Stimulated activated CD8-positive, alpha-beta memory T cell treated with anti-CD3 and anti-CD28 coated beads, Interleukin-7, amount 100 ng/mL, for 24 hours (primary cell): ENCODE measurements at places on chromosomes 12 and 14.

DNA sequence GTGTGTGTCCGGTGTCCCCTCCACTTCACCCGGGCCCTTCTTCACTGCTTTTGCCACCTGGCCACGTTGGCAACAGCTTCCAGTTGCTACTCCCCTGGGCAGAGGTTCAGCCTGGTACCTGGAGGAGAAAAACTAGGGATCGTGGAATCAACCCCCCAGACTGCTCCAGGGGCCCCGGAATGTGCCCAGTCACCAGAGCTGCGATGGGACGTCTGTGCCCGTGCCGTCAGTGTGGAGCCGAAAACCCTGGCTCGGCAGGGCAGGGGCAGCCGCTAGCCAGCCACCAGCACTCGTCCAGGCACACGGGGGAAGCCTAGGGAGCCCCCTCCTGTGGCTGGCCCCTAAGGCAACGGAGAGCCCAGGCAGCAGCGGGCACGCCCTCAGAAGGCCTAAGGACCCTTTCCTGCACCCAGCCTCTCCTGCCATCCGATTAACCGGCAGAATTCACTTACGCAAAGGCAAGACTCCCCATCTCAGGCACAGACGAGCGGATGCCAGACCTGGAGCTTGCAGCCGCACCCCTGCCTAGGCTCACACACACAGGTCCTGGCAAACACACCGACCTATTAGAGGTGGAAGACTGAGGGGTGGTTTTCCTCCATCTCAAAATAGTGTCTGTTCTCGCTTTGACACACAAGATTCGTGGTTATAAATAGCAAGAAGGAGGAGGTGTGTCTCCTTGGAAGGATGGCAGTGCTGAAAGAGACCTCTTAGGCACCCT is 62.6 kb downstream of the FBXL14 start:
- DNase-seq = no peak

- no peak for DNase-seq
Measured at GRCh38 chr12:59131462-59131861, 211.2 kb upstream of the LRIG3 start.

DNA sequence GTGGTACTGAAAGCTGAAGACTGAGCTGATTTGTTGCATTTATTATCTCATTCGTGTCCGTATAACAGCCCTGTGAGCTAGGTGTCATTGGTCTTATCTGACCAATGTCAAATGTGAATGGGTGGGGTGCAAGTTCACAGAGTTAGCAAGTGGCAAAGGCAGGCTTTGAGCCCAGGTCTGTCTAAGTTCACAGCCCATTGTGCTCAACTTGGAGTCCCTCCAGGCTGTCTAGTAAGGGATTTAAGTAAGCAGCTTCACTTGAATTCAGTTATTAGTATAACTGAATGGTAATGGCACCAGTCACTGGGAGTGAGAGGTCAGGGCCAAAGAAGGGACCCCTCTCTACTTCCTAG is 8.5 kb downstream of the C1S start:
- DNase-seq = no peak

- DNase-seq = no peak
Measured at GRCh38 chr12:119684711-119685369, 16.9 kb downstream of the PRKAB1 start.

GRCh38 chr14:103749860-103750259 is 34.2 kb downstream of the ZFYVE21 start:
- DNase-seq = no peak

GRCh38 chr14:60233251-60233650 is 15.8 kb upstream of the PPM1A start:
- no peak for DNase-seq

GRCh38 chr12:12936983-12937491 is 14.9 kb downstream of the GPRC5D start:
- no peak for DNase-seq

DNA sequence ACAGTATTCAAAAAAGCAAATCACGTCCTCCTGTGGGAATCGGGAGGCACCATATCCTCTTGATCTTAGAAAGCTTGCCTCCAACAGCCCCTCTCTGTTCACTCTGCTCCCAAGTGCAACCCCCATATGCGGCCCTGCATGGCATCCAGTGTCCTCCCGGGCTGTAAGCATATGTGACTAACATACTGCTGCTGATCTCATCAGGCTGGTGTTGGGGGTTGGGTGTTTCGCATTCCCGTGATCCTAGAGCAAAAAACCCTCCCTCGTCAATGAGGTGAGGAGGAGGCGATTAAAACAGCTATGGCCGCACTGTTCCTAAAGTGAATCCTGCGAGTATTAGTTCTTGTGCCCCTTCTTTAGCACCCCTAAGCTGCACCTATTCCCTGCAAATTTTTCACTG is 28.1 kb upstream of the PPM1A start:
- DNase-seq = no peak

DNA sequence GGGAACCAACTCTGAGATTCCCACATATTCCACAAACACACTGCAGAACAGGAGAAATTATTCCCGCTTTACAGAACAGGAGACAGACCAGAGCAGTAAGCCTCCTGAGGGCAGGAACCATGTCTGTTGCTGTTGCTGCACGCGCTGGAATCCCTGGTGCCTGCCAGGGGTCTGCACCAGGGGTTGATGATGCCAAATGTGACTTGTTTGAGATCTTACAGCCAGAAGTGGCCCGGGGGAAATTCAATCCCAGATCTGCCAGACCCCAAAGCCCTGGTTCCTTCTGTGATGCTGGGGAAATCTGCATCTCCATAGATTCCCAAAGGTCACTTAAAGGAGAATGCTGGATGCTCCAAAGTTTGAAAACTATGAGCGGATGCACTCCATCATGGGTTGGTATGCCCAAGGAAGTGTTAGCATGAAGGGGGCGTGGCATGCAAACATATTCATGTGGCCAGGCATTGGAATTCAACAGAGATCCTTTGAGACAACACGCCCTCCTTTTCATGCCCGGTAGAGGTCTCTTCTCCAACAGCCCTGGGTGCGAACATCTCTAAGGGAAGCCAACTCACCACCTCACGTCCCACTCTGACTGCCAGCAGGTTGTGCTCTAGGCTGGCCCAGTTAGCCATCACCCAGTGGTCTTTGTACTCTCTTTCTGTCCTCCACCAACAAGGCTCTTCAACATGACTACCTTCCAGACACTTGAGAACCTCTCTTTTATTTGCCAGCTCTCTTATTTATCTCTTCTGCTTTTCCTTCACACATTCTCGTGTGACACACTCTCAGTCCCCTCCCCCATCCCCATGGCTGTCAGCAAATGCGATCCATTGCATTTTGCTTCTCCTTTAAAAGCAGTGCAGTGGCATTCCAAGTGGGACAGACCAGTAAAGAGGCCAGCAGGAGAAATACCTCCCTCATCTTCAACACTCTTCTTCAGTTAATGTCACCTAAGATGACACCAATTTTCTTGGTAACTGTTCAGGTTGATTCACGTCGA is 131.3 kb downstream of the ZFP36L1 start:
- DNase-seq = no peak

DNA sequence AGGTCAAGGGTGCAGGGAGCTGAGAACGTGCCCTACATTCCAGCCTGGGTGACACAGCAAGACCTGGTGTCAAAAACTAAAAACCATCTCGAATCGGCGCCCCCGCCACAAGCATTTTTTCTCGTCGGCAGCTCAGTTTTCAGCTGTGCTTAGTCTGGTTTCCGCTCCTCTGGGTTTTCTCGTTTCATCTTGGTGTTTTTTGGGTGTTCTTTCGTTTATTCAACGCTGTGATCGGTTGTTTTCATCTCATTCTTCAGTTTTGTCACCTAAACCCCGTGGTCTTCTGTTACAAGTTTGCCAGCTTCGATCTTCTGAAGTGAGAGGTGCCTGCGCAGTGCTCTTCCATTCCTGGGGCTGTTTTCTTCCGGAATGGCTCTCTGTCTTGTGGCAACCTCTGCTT is 41.4 kb downstream of the NOC4L start:
- no peak for DNase-seq

GRCh38 chr12:105820429-105821125 is 318.2 kb downstream of the NUAK1 start:
- DNase-seq = no peak

DNA sequence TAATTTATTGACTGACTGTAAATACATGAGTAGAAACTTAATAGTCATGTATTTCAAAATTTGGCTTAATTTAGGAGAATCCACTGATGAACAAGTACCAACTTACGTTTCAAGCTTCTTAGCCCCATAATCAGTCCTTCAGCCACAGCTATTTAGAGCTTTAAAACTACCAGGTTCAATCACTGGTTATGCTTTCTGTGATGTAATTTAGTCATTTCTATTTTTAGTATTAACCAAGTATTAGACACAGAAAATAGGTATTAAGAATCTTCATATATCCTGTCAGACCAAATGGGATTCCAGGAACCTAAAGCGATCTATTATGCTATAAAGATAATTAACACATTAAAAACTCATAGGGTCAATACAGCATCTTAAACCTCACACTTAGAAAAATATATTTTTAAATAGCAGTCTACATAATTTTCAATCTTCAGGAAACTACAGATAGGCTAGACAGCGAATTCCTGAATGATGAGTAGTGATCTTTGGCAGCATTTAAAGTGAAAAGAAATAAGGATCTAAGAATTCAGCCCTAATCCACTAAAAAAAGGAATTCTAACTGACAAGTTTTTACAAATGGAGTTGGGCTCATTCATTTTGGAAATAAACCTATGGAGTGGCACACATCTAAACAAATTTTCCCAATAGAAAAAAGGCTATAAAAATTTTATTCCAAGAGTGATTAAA is 51.5 kb downstream of the ZC3H14 start:
- no peak for DNase-seq

GRCh38 chr12:57039016-57039798 is 10.7 kb downstream of the MYO1A start:
- no peak for DNase-seq

DNA sequence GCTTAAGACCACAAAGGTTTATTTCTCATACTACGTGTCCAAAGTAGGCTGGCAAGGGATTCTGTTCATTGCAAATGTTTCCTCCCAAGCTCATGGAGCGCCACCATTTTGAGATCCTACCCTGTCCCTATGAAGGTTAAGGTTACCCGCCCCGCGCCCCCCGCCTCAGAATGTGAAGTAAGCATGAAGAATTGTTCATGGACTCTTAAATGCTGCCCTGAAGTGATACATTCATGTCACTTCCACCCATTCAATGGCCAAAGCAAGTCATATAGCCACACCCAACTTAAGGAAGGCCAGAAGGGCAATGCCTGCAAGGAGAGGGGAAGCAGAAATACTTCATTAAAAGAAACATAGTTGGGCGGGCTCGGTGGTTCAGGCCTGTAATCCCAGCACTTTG is 4.2 kb downstream of the TMEM253 start:
- no peak for DNase-seq

DNA sequence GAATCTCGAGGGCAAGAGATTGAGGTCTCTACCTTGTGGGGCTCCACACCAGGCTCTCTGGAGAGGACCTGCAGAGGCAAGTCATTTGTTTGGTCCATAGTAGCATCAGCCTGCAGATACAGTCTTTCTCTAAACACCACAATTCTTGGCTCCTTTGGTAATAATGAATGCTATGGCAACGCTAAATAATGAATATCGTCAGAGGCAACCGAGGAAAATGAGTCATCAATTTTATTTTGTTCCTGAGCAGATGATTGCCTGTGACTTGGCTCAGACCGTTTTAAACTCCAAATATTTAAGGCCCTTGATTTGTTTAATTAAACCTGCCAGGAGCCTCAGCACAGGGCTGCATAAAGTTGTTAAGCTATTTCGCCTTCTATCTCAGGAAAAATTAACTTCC is 924.1 kb upstream of the TMEM132C start:
- no peak for DNase-seq

- DNase-seq = no peak
Measured at GRCh38 chr12:96400631-96401075, 414 bp upstream of the CDK17 start.

- no peak for DNase-seq
Measured at GRCh38 chr12:47020211-47020821, 59.1 kb upstream of the PCED1B start.
